ENCODE measurements at places on chromosomes 11 and 22. TPM values are rescaled to one million over a fixed set of nuclear protein-coding genes. Genes with fewer than 3 reads are reported as not detected.

DNA sequence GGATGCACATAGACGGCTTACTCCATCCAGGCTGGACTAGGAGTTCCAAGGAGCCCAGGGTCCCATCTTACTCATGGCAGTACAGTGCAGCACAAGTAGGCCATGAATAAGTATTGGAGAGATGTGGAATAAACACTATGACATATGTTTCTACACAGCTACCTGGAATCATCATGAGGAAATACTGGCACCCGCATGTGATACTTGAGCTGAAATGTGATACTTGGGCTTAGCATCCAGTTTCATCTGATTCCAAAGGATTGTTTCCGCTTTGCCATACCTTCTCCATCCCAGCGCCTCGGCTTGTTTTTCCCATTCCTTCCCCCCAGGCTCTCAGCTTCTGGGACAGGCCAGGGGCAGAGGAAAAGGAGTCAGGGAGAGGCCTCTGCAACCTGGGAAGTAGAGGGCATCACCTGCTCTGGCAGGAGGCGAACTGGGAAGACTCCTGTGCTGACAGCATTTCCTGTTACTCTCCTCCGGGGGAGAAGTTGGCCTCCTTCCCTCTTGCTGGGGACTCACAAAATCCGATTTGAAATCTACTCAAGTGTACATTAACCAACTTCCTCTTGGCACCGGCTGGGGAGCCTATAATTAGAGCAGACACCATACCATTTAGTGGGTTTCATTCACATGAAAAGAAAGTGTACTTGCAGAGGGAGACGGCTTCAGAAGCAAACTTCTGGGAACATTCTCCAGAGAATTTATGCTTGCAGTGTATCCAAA lies 187.8 kb downstream of the MIAT start:
- no peak for DNase-seq

GRCh38 chr11:108562746-108563581 lies 30.6 kb downstream of the EXPH5 start:
- DNase-seq: peak; percentile 41

- DNase-seq: no peak
Measured at GRCh38 chr11:22711880-22712279, 45.5 kb downstream of the GAS2 start.

DNA sequence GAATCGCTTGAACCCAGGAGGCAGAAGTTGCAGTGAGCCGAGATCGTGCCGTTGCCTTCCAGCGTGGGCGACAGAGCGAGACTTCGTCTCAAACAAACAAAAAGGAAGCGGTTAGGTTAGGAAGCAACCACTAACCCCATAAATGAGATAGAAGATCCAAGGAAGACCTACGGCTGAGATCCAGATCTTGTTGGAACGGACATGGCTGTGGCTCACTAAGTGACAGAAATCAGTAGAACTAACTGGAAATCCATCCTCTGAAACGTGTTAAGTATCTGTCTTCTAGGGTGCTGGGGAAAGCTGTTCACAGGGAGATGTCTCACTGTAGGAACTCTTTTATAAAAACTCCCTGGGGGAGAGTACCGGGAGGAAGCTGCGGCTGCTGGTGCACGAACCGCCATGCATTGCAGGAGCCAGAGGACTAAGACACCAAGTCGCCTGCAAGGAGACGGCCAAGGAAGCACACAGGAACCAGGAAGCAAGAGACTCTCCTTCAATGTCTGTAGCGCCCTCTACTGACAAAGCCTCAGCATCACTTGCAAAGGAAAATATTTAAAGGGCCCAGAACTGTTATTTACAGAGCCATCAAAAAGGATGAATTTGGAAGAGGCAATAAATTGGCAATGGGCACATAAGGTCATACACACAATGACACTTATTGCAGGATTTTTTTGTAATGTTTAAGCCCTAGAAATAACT lies 16.9 kb upstream of the SPTY2D1 start:
- DNase-seq: peak; percentile 80

DNA sequence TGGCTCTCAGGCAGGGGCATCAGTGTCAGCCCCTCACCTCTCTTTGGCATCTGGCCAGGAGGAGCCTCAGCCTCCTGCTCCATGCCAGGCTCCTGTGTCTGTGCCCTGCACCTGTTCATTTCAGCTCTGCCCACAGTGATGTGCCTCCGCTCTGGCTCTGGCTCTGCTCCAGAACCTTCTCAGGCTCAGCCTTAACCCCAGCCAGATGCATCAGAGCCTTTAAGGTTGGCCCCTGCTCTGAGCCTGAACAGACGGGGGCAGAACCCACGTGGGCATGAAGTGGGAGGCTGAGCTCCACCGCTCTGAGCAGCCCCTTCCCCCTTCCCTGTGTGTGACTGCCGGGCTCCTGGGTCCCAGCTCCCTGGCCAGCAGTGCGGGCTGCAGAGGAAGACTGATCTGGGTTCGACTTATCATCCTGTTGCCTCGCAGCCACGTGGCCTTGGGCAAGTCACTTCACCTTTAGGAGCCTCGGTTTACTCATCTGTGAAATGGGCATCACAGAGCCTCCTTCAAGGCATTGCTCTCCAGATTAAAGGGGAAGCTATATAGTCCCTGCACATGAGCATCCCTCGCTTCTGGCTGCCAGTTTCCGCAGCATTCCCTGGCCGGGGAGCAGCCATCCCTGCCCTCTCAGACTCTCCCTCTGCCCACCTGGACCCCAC lies 44.7 kb upstream of the RTL6 start:
- no peak for DNase-seq

DNA sequence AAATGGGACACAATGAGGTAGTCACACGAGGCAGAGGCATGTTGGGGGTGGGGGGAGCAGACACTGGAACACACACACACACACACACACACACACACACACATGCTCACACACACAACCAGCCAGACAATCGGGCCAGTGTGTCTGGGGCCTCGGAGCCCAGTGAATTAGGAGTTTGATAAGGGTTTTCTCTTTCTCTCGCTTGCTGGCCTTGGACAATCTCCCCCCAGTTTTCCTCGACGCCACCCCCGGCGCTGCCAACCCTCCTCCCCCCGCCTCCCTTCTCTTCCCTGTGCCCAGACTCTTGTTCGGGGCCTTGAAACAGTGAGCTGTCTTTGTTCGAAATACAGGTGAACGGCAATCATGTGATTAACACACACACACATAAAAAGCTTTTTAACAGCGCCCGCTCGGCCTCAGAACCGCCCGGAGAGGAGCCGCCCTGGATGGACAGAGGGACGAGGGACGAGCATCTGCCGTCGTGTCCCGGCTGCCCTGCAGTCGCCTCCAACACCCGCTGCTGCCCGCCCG lies 1.5 kb upstream of the SOX10 start:
- DNase-seq: no peak

GRCh38 chr11:22192289-22192641 lies 620 bp upstream of the ANO5 start:
- DNase-seq: no peak

DNA sequence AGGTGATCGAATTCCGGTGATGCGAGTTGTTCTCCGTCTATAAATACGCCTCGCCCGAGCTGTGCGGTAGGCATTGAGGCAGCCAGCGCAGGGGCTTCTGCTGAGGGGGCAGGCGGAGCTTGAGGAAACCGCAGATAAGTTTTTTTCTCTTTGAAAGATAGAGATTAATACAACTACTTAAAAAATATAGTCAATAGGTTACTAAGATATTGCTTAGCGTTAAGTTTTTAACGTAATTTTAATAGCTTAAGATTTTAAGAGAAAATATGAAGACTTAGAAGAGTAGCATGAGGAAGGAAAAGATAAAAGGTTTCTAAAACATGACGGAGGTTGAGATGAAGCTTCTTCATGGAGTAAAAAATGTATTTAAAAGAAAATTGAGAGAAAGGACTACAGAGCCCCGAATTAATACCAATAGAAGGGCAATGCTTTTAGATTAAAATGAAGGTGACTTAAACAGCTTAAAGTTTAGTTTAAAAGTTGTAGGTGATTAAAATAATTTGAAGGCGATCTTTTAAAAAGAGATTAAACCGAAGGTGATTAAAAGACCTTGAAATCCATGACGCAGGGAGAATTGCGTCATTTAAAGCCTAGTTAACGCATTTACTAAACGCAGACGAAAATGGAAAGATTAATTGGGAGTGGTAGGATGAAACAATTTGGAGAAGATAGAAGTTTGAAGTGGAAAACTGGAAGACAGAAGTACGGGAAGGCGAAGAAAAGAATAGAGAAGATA lies at the start of gene MALAT1:
MALAT1 (plus strand) TSS at position 69 of the 736 bp plus-strand sequence.
- DNase-seq: peak; percentile 97

- peak; percentile 17 for DNase-seq
Measured at GRCh38 chr11:84019571-84020194, 733.5 kb upstream of the CCDC90B start.

DNA sequence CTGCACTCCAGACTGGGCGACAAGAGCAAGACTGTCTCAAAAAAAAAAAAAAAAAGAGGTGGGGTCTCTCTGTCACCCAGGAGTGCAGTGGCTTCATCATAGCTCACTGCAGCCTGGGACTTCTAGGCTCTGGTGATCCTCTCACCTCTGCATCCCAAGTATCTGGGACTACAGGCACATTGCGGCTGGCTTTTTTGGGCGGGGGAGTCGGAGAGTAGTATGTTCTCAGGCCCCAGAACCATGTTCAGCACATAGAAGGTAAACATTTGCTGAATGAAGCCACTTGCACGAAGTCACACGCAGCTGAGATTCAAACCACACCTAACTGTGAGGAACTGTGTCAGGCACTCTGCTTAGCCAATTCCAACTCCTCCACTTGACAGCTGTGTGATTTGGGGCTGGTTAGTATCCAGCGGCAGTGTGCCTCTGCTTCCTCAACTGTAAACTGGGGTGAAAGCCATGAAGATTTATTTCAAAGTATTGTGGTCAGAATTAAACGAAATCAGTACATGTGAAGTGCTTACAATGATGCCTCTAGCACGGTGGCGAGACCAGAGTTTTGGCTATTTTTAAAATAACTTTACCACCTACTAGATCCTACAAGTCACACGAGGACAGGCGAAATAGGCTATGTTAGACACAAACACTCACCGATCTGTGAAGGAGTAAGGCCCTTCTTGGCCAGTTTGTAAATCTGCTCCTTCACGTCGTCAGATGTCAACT lies 789 bp downstream of the RPS13 start:
- peak; percentile 33 for DNase-seq

DNA sequence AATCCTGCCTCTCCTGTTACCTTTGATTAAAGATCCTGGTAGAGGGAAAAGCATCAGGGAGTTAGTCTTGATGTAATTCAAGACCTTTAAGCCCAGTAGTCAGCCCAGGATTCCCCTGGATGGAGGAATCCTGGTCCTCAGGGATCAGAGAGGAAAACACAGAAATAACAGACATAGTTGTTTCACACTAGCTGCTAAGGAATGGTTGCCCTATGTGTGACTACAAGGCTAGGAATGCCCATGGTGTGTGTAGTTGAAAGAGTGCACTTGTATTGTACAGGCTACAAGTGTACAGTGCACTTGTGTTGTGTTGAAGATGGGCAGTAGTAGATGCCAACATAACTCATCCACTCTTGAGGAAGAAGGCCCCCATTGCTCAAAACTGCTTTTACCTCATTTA lies 226.8 kb downstream of the AASDHPPT start:
- DNase-seq: peak; percentile 16

DNA sequence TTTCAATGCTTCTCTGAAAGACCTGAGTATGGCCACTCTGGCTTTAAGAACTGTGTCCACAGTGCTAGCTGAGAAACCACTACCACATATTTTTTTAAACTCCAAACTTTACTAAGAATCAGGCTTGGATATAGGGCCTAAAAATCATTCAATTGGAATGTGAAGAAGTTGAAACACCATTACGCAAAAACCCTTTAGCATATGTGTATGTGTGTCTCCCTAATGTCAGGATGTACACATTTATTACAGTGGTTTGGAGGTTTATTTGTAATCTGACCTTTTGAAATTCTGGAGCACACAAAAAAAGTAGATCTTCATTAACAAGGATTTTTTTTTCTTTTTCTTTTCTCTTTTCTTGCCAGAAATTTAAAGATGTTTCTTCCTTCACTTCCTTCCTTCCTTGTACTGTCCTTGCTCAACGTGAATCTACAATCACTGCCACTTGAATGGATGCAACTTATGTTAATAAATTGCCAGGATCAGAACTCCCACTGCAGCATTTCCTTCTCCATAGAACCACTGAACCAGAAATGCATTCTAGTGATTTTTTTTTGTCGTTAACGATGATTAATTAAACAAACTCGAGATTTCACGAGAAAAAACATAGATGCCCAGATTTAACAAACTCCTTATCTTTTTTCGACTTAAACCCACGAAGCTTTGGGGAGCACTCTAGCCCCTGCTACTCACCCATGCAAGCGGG lies 3.1 kb upstream of the ADM start:
- peak; percentile 96 for DNase-seq

- no peak for DNase-seq
Measured at GRCh38 chr22:29636751-29637150, 33.3 kb downstream of the NF2 start.

- DNase-seq: no peak
Measured at GRCh38 chr11:111629499-111629898, 27.2 kb downstream of the SIK2 start.

- DNase-seq: peak; percentile 34
Measured at GRCh38 chr11:61281581-61282250, 13.4 kb downstream of the VWCE start.

OR52A5 gene
- total RNA-seq: not detected

GAB2 gene
- total RNA-seq: 11.3 TPM

LRP5 gene
- total RNA-seq: 28.3 TPM

TUBA8 gene
- total RNA-seq: 0.32 TPM

OR52N4 gene
- total RNA-seq: not detected

FAM180B gene
- not detected for total RNA-seq

Data from fibroblast of villous mesenchyme (primary cell).